ENCODE measurements at places on chromosomes 11 and 22.

- no peaks in the 10 kb centered on the region for H3K27me3 ChIP-seq
- peak overlapping the region; percentile 89 for H3K4me3 ChIP-seq
Observed at GRCh38 chr22:49962012-49962750, 1.6 kb downstream of the PIM3 start.

DNA sequence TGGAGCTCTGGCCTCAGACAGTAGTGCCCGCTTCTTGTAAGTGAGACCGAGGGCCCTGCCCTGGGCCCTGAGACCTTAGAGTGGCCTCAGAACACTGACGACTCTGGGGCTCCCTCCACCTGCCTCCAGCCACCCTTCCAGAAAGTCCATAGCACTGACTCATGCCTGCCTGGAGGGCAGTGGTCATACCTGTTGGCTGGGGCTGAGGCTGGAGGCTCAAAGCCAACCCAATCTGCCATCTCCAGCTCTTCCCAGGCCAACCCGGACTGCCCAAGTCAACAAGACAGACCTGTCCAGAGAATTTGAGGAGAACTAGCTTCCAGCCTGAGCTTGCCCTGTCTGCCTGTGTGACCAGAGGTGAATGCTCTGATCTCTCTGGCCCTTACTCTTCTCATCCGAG lies 66.9 kb upstream of the TTLL12 start:
- peaks cover 23% of the 10 kb centered on the region for H3K4me1 ChIP-seq
- H3K36me3 ChIP-seq = peaks cover 5% of the 10 kb centered on the region
- peaks cover 20% of the 10 kb centered on the region for H3K27me3 ChIP-seq
- H3K4me3 ChIP-seq = no peak overlapping the region

GRCh38 chr22:17172029-17172833 lies 13.2 kb upstream of the HDHD5 start:
- H3K36me3 ChIP-seq = no peaks in the 10 kb centered on the region
- peak overlapping the region; percentile 82 for H3K27ac ChIP-seq
- peaks cover 5% of the 10 kb centered on the region for H3K4me1 ChIP-seq
- H3K27me3 ChIP-seq = no peaks in the 10 kb centered on the region

- H3K4me1 ChIP-seq = peaks cover 10% of the 10 kb centered on the region
- H3K36me3 ChIP-seq = peaks cover 15% of the 10 kb centered on the region
- H3K27ac ChIP-seq = peak overlapping the region; percentile 41
- H3K4me3 ChIP-seq = no peak overlapping the region
Observed at GRCh38 chr22:40401532-40401931, 31.1 kb downstream of the SGSM3 start.

DNA sequence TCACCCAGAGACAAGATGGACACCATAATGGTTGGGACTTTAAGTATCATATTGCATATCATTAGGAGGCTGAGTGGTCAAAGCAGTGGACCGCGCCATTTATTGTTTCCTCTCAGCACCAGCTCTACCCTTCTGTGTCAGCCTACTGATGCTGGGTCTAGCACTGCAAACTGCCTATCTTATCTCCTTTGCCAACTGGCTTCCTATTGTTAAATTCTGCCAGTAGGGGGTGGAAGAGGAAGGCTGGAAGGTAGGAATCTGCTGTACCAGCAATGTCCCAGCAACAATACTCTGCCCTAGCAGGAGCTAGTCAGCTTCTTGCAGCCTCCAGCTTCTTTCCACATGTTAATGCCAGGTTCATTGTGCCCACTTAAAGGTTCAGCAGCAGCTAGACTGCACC lies 367.1 kb upstream of the PDGFD start:
- H3K36me3 ChIP-seq = no peaks in the 10 kb centered on the region
- peaks cover 5% of the 10 kb centered on the region for H3K4me1 ChIP-seq
- no peak overlapping the region for H3K27ac ChIP-seq
- H3K27me3 ChIP-seq = no peaks in the 10 kb centered on the region

DNA sequence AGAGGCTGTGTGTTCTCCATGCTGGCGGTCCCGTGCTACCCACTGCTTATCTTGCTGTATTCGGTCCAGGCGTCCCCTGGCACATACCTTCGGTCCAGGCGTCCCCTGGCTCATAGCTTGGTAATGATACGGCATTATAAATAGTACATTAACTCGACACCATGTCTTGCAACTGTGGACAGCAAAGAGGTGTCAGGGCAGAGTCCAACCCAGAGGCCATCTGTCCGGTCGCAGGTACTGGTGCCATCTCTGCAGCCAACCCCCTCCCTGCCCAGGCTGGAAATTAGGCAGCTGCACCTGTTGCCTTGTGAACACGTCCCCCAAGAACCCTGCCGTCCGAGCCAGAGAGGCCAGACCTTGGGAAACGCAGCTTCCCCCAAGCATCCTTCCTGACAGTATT lies 634.3 kb downstream of the BRD1 start:
- peaks cover 46% of the 10 kb centered on the region for H3K27me3 ChIP-seq
- H3K27ac ChIP-seq = no peak overlapping the region
- H3K4me3 ChIP-seq = no peak overlapping the region
- no peak for DNase-seq

Measured in type B pancreatic cell (in vitro differentiated cells).